ENCODE measurements at places on chromosomes 6 and 20.

GRCh38 chr6:3857468-3858456, 8.6 kb downstream of the FAM50B start:
- DNase-seq, result no peak

DNA sequence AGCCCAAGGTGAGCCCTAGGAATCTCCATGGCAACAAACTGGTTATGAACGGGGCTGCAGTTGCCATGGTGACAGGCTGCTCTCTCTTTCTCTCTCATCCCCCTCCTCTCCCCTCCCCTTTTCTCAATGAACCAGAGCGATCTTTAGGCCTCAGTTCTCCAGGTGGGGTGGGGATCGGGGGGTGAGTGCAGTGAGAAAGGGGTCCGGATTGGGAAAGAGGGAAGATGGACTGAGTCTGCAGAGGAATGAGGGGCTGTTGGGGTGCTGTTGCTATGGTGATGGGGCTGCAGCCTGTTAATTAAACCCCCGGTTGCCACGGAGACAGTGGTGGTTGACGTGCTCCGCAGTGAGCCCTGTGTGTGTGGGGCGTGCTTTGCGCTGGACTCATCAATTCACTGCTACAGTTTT, 3.6 kb upstream of the SLC12A5 start:
- DNase-seq, result no peak

- DNase-seq, result no peak
Measured at GRCh38 chr6:24664046-24664987, 2.4 kb downstream of the TDP2 start.

DNA sequence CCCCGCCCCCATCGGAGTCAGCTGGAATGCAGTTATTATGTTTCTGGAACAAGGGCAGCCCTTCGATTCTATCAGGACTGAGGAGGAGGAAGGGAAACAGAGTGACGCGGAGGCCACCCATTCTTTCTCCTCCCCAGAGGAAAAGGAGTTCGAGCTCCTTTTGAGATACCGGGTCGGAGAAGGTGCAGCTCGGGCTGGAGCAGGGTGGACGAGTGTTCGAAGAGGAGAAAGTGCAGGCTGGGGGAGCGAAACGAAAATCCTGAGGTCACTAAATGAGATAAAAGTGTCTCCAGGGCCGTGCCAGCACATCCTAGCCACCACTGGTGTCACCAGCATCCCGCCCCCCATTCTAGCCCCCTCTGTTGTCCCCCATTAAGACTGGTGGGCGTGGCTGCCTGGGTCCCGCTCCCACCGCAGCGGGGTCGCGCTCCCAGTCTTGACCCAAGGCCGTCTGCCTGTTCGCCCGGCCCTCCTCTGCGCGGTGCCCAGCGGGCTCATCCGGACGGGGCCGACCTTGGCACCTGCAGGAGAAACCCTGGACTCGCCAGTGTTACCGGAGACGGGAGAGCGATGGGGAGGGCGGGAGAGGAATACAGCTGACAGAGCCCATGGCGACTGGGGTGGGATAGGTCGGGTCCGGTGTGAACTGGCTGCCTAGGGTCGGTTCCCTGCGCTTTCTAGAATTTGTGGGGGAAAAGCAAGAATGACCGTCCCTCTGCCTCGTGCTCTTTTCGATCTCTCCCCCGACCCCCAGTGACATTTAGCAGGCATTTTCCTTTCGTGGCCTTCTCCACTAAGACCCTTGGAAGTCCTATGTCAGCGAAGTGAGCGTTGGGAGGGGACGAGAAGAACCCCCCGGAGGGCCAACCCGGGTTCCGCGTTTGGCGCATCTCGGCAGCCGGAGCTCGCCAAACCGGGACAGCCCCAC, 16.2 kb downstream of the FOXA2 start:
- DNase-seq, result no peak

DNA sequence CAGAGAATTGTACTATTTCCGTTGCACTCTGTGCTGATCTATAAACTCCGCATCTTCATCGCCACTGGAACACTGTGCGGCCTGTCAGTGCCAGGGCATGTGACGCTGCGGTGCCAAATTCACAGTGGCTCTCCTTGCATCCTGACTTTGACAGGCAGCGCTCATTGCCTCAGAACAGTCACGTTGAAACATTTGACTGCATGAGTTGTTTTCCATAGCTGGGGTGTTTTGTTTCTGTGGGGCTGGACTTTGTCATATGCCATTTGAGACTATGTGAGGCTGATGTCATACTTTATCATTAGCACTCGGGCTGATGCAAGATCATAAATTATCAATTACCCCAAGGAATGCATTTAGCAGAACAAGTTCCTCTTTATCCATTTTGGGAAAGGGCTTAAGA, 32.7 kb downstream of the CFAP61 start:
- DNase-seq, result no peak

- no peak for DNase-seq
Measured at GRCh38 chr6:37916675-37917074, 97.1 kb downstream of the ZFAND3 start.

DNA sequence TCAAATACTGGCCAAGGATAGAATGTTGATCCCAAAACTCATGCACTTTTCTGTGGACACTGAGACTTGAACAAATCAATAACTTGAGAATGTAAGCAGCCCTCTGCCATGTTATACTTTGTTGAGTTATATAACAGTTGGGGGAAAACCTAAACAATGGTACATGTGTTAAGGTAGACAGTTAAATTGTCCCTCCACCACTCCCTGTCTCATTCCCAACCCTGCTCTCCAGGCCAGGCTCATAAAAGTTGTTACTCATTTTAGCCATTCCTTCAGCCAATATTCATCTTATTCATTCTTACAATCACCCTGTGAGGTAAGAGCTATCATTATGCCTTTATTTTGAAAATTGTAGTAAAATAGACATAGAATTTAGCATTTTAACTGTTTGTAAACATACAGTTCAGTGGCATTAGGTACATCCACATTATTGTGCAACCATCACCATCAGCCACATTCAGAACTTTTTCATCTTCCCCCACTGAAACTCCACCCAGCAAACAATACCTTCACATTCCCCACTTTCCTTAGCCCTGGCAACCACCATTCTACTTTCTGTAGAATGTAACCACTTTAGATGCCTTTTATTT, 38.2 kb upstream of the IER3 start:
- DNase-seq, result no peak

DNA sequence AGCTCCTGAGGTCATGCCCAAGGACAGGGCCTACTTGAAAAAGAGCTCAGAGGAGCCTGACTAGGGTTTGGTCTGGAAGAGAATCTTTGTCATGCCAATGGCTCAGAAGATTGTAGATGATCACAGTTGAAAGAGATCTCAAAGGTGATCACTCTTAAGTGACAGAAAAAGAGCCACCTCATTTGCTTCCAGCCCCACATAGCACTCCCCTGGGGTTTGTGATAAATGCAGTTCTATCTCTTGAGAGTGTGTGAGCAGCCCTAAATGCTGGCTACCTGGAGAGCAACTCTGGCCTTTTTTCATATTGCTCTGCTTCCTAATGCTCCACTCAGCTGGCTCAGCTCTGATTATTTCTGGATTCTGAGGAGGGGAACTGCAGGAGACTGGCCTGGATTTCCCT, 39.3 kb downstream of the KLHL32 start:
- DNase-seq, result no peak

DNA sequence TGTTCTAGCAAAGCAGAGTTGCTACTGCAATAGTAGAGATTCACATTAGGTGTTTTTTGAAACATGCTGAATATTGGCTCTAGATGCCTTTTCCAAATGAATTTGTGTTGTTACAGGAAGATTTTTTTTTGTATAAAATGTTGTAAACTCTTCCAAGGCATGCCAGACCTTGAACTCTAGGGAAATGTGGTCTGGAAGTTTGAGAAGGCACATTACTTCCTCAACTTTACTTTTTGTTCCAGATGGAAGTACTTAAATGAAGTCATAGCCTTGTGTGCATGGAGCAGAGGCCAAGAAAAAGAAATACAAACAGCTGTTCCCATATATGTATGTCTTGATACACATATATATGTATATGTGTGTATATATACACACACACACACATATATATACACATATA, 585.7 kb upstream of the MARCKS start:
- DNase-seq, result no peak

- no peak for DNase-seq
Measured at GRCh38 chr20:18187020-18187419, 49.4 kb downstream of the KAT14 start.

DNA sequence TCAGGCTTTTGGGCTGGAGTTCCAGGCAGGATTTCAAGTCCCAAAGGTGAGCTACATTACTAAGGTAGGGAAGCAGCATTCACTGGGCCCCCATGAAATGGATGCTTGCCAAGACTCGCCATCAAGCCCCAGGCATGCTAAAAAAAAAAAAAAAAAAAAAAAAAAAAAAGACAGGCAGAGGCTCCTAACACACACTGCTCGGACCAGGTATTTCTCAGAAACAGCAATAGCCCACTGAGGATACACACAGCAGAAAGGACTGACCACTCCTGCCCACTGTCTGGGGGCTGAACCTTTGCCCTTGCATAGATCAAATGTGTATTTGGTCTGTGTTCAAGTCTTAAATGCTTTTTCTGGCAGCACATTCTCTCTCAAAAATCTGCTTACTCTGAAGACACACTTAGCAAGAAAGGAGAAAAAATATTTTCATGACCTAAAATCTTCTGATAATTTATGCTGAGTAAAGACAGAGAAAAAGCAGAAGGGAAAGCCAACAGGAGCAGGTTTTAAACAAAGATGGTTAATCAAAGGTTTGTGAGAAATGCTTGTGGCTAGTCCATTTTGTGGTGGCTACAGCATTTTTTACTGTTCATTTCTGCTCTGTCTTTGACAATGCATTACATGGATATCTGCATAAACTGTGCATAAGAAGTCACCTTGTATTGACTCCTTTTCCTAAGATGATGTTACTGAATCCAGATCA, 37.9 kb upstream of the BEND6 start:
- DNase-seq, result no peak

GRCh38 chr20:3869839-3870634, 19.1 kb upstream of the PANK2 start:
- no peak for DNase-seq

GRCh38 chr6:11141295-11141694, 29.8 kb upstream of the ERVFRD-1 start:
- DNase-seq, result no peak
